Aorta (tissue), 5 donors: ENCODE measurements at places on chromosomes 13 and 19. TPM values are rescaled to one million over a fixed set of nuclear protein-coding genes. Genes with fewer than 3 reads are reported as not detected.

ZNF283 gene
- total RNA-seq, result 12.0 TPM

F7 gene
- total RNA-seq, result 0.69 TPM

MICOS13 gene
- 39.0 TPM for total RNA-seq

RNF225 gene
- total RNA-seq, result not detected

VSTM1 gene
- total RNA-seq, result not detected

NPAS1 gene
- 9.8 TPM for total RNA-seq

KEAP1 gene
- total RNA-seq, result 43.6 TPM

FGF21 gene
- not detected for total RNA-seq

MCF2L gene
- 73.3 TPM for total RNA-seq
